Activated CD4-positive, alpha-beta T cell treated with anti-CD3 and anti-CD28 coated beads, Interleukin-2, amount 50 U/mL, for 1 hour (primary cell): ENCODE measurements at places on chromosomes 6 and 20.
A peak's percentile ranks its signal among the peaks of the same experiment; 100 is the strongest.

DNA sequence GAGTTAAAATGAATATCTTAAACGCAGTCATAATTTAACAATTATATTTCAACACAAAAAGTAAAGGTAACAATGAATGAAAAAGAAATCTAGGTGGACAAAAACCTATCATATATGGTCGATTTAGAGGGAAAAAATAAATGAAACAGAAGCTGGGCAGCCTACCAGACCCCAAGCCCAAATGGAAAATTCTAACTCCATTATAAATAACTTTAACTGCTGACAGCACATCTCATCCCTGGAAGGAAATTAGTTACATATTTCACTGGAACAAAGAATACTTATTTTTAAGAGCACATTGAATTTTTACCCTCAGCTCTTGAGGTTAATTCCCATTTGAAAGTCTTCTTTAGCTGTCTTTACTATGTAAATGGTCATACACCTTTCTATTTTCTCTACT, 39.1 kb downstream of the COL12A1 start:
- DNase-seq: no peak

- DNase-seq: no peak
These were observed 1.3 kb downstream of the ZNF343 start for GRCh38 chr20:2507464-2507863.

GRCh38 chr6:134707342-134708031, 242.4 kb downstream of the ALDH8A1 start:
- no peak for DNase-seq

DNA sequence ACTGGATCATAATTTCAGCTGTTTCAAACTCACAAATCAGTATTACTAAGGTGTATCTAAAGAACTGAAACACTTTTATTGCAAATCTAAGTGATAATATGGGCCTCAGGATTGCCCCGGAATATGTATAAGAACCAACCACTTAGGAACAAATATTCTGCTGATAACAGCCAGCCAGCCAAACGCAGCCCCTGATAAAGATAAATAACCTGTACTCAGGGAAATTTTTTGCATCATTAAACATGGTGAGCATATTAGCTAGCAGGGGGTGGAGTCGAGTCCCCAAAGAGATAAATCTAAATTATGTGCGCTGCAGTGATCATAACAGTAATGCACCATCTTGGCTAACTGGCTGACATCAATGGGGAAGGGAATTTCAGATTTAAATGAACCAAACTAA, 410.2 kb upstream of the MAP3K7 start:
- no peak for DNase-seq

GRCh38 chr6:112018619-112019416, 35.1 kb upstream of the CCN6 start:
- DNase-seq: no peak

GRCh38 chr20:63223121-63223825, 7.3 kb upstream of the YTHDF1 start:
- peak; percentile 39 for DNase-seq

DNA sequence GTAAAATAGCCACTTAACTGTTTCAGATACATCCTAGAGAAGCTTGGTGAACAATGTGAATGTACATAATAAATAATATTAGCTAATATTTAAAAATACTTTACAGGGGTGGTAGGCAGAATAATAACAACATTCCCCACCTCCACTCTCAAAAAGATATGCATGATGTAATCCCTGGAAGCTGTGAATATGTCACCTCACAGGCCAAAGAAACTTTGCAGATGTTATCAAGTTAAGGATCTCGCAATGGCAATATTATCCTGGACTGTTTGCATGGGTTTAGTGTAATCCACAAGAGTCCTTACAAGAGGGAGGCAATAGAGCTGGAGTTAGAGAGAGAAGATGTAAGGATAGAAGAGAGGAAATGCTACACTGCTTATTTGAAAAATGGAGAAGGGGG, 7.0 kb upstream of the PTPRK start:
- DNase-seq: no peak

- no peak for DNase-seq
These were observed 119.7 kb downstream of the RTN4IP1 start for GRCh38 chr6:106509420-106510089.

DNA sequence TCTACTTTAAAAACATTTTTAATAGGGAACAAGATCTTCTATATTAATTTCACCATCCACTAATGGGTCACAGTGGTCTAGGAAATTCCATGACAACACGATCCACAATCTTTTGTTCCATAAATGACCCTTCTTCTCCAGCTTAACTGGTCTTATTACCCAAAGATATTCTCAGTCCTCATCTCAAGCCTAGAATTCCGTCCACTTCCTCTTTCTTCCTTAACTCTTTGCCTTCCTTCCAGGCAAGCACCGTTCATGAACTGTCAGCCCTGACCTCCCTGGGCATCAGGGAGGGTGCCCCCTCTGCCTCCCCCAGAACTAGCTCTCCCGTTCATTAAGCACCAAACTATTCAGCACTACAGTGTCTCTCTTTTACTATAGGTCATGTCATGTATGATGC, 8.0 kb downstream of the SAYSD1 start:
- no peak for DNase-seq

GRCh38 chr6:29730575-29731126, 7.4 kb downstream of the HLA-F start:
- DNase-seq: no peak

DNA sequence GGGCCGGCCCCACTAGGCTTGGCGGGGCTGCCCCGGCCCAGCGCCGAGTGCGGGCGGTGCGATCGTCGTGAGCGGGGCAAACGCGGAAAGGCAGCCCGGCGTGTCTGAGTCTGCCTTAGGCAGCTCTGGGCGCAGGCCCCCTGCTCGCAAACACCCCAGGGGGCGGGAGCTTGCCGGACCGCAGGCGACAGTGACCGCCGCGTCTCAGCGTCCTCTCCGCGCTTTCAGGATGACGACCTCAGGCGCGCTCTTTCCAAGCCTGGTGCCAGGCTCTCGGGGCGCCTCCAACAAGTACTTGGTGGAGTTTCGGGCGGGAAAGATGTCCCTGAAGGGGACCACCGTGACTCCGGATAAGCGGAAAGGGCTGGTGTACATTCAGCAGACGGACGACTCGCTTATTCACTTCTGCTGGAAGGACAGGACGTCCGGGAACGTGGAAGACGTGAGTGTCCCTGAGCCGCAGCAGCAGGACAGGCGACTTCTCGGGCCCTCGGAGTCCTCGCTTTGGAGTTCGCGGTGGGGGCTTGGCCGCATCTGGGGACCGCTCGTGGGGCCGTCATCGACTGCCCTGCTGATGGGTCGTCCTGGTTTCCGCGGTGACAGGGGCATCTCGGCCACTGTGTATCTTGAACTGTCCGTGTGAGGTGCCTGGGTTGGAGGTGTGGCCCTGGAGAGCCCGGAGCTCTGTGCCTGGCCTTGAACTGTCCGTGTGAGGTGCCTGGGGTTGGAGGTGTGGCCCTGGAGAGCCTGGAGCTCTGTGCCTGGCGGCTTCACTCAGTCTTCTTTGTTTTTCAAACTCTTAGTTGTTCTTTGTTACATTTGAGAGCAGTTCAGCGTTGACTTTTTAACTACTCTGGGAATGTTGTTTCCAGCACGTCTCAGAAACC, 786 bp downstream of the ADRM1 start:
- no peak for DNase-seq

GRCh38 chr6:114419175-114419574, 76.4 kb upstream of the HS3ST5 start:
- no peak for DNase-seq

DNA sequence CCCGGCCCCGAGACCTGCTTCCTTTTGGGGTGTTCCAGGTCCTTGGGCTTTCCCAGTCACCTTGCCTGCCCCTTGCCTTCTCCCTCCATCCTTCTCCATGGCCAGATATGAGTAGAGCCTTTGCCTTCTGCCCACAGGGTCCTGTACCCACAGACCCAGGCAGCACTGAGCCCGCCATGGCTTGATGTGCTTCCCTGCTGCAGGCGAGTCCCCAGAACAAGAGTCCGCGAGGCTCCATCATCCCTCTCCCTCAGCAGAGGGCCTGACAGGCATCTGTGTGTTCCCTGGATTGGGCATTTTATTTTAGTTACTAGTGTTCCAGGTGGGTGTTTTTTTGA, 21.9 kb downstream of the PYGB start:
- no peak for DNase-seq
